ENCODE measurements at places on chromosomes 5 and 9.

DNA sequence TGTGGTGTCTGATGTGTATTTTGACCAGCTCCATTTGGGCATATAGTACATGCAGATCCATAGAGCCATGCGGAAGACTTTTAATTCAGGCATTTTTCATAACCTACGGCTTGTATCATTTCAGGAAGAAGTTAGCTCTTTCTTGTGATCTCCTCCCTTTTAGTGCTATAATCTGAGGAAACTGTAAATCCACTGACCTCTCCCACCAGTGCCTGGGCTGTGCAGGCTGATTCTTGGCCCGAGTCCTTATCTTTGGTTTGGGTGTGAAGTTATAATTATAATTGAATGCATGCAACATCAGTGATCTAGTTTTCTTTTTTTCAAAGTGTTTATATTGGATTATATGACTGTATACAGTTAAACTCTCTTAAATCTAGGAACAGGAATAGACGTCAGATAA lies 247.9 kb downstream of the PCSK5 start:
- DNase-seq = no peak

DNA sequence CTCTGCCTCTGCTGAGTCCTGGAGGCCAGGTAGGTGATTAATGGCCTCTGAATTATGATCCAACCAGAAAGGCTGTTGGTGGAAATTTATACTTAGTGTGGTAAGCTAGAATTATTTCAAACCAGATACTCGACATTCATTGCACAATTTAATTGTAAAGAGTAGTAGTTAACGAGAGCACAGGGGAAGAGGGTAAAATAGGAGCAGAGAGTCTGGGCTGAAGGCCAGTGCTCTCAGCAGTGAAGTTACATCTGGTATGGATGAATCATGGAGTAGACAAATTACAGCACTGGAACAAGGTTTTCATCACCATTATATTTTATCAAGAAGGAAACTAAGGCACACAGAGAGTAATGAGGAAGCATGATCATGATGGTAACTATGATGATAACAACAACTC lies 92.5 kb downstream of the TLR4 start:
- DNase-seq = no peak

DNA sequence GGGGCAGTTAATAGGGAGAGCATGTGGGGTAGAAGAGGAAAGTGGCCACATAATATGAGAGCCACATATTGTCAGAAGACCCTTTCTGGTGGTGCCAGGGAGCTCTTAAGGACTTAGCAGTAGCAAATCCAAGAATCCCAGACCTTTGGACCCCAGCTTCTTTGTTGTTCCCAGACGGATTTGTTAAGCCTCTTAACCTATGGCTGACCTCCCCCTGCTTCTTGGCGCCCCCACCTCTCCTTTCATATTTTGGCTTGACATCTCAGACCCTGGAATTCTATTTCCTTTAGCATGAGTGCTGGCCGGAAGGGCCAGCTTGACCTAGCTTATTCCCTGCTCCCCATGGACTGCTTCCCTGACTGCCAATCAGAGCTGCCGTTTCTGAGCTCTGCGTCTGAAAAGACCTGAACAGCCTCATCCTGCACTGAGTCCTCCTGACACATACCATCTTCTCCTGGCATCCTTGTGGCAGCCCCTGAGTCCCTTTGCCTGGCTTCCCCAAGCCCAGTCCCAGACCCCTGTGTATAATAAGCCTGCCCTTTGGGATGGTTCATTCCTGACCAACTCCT lies 116.3 kb downstream of the PRKACG start:
- DNase-seq = no peak

DNA sequence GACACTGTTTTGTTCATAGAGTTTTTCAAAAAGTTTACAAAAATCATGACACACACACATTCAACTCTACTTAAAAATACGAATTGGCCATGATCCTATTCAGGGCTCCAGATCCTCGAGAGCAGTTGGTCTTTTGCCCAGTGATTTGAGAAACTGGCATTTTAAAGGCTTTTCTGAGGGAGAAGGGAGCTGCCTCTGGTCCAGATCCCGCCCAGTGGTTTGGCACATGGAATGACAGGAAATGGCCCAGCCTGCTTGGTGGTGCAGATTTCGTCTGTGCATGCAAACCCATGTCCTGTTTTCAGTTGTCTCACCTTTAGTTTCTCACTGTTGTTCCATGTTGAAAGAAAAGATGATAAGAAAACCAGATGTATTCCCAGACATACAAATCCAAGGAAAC lies 3.6 kb downstream of the CAMK4 start:
- no peak for DNase-seq

GRCh38 chr5:27830546-27830945 lies 792.2 kb upstream of the CDH9 start:
- no peak for DNase-seq

- no peak for DNase-seq
These were observed 1.7 kb upstream of the SLC34A1 start for GRCh38 chr5:177382423-177383029.

DNA sequence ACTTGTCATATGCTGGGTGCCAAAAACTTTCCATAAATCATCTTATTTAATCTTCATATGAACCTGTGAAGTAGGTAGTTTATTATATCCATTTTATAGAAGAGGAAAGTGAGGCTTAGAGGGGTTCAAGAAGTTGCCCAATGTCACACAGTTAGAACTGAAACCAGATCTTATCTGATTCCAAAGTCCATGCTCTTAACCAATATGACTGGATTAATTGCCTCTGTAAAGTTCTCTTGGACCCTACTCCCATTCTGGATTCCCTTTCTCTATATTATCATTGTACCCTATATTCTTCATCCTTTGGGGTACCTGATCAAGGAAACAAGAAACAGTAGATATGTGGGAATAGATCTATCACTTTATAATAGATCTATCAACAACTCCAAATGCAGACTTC lies 64.5 kb upstream of the GCNT4 start:
- no peak for DNase-seq

- DNase-seq = no peak
These were observed 31.5 kb downstream of the CSNK1G3 start for GRCh38 chr5:123543438-123543837.

- no peak for DNase-seq
These were observed 240.6 kb downstream of the ACTL7B start for GRCh38 chr9:108615152-108615551.

GRCh38 chr5:169701910-169702451 lies 64.9 kb downstream of the DOCK2 start:
- peak; percentile 13 for DNase-seq

- DNase-seq = peak; percentile 45
These were observed at the start of gene SH3PXD2B for GRCh38 chr5:172454358-172455086. Gene SH3PXD2B (minus strand): TSS chr5:172454525. CDS start chr5:172454352, 173 bp downstream.

GRCh38 chr5:116011046-116011445 lies 21.2 kb upstream of the ARL14EPL start:
- no peak for DNase-seq

DNA sequence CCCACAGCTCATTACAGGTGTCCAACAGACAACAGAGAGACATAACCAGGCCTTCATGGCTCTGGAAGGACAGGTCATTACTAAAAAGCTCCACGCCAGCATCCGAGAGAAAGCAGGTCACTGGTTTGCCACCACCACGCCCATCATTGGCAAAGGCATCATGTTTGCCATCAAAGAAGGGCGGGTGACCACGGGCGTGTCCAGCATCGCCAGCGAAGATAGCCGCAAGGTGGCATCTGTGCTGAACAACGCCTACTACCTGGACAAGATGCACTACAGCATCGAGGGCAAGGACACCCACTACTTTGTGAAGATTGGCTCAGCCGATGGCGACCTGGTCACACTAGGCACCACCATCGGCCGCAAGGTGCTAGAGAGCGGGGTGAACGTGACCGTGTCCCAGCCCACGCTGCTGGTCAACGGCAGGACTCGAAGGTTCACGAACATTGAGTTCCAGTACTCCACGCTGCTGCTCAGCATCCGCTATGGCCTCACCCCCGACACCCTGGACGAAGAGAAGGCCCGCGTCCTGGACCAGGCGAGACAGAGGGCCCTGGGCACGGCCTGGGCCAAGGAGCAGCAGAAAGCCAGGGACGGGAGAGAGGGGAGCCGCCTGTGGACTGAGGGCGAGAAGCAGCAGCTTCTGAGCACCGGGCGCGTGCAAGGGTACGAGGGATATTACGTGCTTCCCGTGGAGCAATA lies 29.3 kb upstream of the WWC1 start:
- no peak for DNase-seq

- DNase-seq = no peak
These were observed 16.6 kb downstream of the PRDM9 start for GRCh38 chr5:23523998-23524397.

GRCh38 chr5:270340-270739 lies 1.1 kb upstream of the PDCD6 start:
- no peak for DNase-seq

DNA sequence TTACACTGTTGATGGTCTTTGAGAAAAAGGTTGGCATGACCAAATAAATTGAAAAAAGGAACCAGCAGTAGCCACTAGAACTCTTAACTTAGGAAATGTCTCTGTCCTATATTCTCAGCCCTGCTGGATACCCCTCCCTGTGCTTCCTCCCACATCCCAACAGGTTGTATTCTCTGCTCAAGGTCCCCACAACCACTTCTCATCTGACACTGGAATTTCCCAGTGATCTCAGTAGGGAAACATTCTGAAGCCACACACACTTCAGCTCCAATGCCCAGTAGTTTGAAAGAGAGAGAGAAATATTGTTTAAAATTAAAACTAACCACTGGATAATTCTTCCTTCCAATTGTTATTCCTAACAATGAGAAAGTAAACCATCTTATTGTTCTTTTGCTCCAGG lies 30.0 kb upstream of the NREP start:
- DNase-seq = no peak

DNA sequence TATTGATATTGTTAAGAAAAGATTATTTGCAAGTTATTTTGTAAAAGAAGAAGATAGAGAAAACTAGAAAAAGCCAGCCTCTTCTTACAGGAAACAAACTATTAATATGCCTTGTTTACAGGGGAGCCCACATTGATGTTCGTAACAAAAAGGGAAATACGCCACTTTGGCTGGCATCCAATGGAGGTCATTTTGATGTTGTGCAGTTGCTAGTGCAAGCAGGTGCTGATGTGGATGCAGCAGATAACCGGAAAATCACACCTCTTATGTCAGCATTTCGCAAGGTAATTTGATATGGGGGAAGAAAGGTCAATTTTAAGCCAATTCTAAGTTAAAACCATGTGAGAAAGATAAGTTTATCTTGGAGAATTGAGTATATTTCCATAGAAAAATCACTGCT lies 37.6 kb upstream of the EIF4EBP3 start:
- DNase-seq = no peak

DNA sequence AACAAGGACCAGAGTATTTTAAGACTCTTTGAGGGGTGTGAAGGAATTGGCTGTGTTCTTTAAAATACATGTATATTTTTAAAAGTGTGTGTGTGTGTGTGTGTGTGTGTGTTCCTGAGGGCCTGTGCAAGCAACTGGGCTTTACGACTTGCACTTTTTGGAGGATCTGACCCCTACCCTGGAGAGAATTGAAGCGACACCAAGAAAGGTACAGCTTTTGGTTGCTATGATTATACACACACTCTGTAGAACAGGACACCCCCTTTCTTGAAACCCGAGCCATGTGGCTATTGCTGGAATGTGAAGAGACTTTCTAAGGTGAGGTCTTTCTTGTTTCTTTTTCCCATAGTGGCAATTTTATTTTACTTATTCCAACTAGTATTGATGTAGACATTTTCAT lies 988 bp downstream of the SHISAL2B start:
- no peak for DNase-seq

DNA sequence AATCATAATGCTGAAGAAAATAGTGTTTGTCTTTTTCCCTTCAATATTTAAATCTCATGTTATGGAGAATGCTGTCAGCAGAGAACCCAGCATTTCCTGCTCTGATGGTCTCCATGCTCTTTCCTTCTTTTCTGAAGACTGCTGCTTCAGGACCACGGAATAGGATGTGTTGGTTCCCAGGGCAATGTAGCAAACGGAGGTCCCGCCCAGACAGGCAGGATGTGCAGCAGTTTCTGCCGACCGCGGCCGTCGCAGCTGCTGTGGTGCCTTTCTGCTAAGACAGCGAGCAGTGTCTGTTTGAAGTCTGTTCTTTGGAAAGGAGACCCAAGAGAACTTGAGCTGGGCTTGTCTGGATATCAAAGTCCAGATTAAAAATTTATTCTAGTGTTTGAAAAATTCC lies 654.3 kb downstream of the CCDC171 start:
- peak; percentile 78 for DNase-seq

DNA sequence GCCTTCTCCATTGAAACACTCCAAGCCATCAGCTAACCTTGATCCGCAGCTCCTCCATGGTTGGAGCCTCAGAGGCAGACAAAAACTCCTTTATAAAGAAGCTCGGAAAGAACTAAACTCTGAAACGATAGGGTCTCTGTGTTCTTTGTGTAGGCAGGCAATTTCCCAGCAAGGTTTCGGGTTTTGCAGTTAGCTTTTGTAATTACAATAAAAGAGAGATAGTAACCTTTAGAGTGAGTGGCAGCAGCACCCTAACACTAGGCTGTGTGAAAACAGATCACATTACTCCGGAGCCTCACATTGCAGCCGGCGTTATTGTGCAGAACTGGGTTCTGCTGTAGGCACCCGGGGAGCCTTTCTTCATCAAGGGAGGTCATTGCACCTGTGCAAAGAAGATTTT lies 115.8 kb upstream of the MAP3K1 start:
- no peak for DNase-seq

DNA sequence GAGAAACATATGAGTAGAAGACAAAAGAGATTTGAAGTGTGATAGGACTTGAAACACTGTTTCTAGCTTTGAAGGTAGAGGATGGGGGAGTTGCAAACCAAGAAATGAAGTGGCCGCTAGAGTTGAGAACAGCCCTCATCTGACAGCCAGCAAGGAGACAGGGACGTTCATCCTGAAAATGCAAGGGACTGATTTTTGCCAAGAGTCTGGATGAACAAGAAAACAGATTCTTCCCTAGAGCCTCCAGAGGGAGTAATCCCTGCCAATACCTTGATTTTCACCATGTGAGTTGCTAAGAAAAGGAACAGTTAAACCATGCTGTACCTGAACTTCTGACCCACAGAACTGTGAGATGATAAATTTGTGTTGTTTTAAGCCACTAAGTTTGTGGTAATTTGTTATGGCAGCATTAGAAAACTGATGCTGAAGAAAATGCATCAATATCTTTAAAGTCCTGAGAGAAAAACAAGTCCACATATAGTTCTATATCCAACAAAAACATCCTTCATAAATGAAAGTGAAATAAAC lies 154.0 kb upstream of the ADAMTSL1 start:
- DNase-seq = no peak

DNA sequence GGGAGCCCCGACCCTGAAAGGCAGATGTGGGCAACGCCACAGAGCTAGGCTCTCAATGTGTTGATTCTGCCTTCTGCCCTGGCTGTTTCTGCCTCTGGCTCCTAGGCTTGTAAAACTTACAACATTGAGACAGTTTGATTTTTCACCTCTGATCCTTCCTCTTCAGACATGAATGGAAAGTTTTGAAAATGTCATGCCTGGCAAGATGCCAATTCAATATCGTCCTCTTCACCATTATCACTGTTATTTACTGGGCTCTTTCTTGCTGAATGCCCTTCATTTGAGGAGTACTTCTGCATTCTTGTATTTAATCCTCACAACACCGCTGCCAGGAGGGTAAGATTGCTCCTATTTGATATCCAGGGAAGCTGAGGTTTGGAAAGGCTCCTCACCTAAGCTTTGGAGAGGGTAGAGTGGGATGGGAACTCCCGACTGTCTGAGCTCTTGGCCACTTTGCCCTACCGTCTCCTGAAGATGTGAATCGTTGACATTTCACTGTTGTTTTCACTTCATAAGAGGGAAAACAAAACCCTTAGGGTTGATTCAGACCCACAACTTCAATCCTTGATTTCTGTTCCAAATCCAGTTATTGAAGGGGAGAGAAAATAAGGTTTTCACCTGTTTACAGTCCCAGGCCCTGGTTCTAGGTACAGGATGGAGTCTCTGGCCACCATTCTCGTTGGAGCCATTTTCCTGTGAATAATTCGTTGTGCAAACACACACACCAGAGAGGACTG lies 12.7 kb upstream of the FGF1 start:
- peak; percentile 47 for DNase-seq

Measured in NCI-H2227 treated with DMSO at 0.1 percent for 48 hours (cell line).